ENCODE measurements at places on chromosomes 1 and 21.

DNA sequence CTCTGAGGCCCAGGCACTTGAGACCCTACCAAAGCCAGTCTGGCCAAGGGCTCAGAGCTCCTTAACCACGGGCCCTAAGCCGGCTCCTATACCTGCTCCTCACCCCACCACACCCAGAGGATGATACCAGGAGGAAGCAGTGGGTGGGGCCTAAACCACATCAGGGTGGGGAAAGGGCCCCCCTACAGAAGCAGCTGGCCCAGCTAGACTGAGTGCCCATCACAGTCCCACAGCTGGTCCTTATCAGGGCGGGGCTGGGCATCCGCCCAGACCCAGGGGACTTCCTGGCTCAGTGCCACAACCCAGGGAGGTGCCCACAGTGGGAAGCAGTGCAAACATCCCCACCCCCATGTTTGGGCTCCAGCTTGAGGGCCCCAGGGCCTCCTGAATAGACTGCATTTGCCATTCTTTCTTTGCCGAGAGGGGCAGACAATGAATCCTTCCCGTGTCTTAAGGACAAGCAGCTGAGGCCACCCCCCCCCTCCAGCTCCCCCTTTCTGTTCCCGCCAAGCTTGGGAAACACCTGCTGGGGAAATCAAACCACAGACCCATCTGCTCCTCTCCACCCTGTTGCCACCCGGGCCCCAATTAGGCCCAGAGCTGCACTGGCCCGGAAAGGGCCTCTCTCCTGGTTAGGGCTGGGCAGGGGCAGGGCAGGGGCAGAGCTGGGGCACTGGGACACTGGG, 6.2 kb downstream of the E2F2 start:
- no peak for DNase-seq

DNA sequence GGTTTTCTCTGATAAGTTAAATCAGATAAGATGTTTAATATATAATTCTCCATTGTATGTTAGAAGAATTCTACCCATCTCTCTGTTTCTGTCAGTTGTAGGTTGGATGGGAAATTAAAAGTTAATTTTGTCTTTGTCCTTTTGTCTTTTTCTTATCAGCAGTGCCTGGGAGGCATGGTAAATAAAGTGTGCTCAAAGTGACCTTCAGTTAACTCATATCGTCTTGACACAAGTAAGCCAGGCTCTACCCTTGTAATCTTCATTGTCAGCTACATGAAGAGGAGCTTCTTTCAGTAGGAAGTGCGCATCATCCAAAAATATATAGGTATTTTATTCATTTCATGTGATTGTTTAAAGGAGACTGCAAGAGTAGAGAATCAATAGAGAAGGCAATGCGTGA, 138.9 kb upstream of the NRIP1 start:
- DNase-seq = no peak

DNA sequence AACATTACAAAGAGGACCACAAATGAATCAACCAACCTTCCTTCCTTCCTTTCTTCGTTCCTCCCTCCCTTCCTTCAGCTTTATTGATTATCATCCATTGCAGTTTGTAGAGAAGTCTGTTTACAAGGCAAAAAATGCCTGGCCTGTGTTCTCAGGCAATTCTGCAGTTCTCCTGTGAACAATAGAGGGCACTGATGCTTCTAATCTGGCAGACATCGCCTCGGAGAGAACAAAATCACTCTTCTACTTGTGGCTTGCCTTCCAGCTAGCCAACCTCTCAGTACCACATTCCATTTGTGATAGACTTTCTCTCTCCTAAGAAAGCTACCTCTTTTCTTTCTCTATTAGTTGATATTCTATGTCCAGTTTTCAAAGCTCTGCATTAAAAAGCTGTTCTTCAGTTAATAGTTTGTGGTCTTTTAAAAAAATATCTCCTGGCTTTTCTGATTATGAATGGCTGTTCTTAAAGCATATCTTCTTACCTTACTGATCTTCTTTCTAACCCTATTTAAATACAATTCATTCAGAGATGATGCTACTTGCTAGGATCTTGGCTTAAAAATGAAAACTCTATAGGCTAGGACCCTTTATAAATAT, 26.9 kb upstream of the ESRRG start:
- DNase-seq = peak; percentile 59

DNA sequence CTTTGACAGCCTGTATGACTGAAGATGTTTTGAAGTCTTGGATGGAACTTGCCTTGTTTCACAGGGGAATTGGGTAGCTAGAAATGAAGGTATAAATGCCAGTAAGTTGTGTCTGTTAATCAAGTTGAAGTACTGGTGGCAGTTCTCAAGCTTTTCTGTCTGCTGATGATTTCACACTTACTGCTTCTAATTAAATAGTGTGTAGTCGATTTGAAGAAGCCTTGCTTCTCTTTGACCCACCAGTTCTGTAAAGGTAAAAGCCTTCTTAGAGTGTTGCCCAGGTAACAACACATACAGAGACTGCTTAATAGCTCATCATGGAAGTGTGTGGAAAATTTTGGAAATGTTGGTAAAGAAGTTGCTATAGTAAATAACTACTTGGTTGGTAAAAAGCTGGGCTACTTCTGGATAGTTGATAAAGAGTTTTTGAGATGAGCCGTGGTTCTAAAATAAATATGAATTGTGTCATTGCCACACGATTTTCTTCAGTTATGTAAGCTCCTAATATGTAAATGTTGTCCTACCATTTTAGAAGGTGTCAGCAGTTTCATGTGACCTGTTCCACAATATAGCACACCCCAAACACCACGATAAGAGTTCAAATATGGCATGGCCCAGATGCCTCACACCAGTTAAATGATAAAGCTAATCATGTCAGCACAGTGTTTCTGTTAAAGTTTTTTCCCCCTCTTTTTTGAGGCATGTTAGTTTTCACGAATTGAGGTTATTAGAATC, 7.4 kb downstream of the RABGAP1L start:
- DNase-seq = no peak

DNA sequence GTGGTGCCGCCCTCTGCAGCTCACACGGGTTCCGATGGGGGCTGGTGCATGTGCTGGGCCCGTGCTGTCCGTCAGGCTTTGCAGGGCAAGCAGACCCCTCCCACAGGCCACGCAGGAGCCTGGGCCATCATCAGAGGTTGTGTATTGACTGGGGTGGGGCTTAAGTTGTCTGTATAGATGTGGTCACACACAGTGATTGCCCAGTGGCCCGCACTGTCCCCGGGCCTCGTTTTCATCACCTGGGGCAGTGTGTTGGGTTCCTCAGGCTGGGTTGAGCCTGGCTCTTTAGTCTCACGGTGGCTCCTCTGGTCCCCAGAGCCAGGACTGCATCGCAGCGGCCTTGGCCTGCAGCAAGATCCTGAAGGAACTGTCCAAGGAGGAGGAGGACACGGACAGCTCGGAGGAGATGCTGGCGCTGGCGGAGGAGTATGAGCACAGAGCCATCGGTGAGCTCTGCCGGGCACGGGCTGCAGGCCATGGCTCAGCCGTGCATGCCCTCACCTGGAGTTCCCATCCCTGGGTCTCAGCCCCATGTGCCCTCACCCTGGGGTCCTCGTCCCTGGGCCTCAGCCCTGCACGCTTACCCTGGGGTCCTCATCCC, 44.1 kb downstream of the TRPM2 start:
- DNase-seq = no peak

DNA sequence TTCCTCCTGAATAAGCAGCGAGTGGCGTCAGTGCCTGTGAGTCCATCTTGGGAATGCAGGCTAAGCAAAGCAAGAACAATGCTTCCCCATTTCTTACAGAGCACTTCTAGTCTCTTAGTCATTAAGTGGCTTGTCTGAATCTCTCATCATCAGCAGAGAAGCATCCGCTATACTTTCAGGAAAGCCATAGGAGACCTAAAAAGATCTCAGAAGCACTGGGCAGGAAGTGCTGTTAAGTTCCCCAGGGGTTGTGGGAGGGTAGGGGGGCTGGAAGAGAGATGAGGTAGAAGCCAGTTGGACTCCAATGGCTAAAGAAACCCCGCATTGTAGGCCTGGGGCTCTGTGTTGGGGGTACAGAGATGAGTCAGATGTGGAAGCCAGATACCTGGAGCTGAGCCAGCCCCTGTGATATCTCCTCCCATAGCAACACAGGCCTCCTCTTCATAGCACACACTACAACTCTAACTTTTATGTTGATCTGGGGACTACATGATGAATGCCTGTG, 44.9 kb downstream of the SYT6 start:
- DNase-seq = no peak

GRCh38 chr1:195530961-195531360, 1077.3 kb downstream of the KCNT2 start:
- DNase-seq = no peak

DNA sequence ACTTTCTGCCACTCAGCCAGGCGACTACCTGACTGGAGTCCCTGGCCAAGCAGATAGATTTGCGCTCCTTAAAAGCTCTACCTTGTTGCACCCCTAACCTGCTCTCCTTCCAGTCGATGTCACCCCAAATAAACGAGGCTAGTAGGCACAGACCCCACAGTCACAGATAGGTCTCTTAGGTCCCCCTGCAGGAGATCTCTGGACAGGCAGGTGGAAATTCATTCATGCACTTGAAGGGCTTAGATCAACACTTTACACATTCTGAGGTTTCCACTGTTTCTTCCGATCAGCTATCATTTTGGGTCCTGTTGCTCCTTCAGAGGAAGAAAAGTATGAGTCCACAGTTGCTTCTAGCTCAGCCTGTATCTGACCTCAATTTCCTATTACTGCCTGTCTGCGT, 272.6 kb upstream of the FMN2 start:
- peak; percentile 24 for DNase-seq

DNA sequence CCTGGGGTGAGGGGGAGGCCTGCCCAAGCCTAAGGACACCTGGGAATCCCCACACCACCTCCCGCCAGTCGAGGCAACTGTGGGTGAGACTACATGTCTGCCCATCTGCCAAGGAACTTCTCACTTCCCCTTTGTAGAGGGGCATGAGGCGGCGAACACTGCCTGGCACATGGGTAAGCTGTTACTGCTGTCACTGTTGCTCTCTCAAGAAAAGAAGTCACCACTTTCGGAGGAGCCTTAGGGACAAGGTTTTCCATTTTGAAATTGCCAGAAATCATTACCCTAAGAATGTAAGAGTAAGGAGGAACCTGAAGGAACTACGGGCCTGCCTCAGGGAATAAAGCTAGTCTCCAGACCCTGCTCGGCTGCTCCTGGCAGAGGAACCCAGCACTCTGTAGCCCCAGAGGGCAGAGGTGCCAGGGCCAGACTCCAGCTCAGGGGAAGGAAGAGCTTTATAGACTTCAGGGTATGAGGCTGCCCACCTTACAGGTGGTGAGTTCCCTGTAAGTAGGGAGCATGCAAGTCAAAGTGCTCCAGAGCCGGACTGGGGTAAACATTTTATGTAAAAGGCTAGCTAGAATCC, 23.3 kb downstream of the SLC2A1 start:
- DNase-seq = no peak

DNA sequence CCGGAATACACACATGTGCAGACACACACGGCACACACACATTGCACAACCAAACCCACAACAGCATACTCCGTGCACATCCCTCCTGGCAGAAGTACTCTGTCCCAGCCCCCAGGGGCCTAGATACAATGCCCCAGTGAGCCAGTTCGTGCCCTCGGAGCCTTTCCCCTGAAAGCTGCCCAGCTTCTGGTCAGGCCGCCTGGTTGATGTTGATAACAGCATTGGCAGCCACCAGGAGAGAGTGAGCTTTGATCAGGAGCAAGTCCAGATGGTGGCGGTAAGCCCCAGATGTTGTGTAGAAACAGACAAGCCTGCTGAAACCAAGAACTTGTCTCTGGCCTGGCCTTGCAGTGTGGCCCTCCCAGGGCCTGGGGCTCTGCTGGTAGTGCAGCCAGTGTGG, 109.1 kb downstream of the GRIK3 start:
- no peak for DNase-seq

DNA sequence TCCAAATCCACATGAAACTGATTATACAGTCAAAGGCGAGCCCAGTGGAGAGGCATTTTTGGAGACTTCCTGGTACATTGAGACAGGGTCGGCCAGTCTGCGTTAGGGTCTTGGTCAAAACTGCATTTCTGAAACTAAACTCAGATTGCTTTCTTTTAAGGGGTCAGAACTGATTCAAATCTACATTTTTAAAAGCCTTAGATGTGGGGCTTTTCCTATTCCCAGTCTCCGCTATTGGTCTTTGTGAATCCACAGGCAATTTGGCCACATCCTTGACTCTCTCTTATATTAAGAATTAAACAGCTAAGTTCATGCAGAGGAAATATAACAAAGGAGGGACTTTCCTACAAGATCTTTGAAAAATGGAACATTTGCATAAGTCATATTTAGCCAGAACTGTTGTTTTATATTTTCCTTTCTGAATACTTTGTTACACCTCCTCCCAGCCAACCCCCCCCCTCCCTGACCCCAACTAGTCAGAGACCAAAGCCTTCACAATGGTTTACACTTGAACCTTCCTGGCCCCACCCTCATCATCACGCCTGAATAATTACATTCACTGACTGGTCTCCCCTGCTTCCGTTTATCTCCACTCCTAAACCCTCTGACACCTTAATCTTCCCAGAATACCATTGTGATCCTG, 30.9 kb downstream of the SELL start:
- DNase-seq = no peak

DNA sequence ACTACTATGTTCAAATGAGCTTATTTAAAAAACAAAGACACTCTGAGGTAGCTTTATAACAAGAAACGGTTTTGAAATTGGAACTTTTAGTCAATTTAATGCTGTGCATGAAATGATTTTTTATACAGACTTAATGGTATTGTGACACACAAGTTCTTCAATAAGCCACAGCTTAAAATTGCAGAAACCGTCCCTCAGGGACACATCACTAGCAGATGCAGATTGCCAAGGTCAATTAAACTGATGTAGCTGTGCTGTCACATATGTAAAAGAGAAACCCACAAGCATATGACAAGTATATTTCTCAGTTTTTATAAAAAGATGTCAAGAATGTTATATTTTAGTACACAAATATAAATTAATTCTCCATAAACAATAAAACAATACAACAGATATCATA, 366.9 kb downstream of the DPYD start:
- DNase-seq = no peak

DNA sequence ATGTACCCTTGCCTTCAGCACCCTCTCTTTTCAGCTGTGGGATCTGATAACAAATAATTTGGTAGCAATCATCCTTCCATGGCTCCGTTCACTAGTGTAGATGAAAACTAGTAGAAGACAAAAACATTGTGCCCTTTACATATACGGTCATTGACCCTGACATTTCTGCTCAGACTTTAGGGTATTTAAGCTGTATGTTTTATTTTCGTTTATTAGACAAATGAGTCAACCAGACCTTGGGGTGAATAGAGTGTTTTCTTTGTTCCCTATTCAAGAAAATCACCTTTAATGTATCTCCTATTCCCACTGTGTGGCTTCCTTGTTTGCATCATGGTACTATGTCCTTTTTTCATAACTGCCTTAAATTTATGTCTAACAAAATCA, 187.3 kb downstream of the VAV3 start:
- DNase-seq = no peak

- DNase-seq = no peak
Observed at GRCh38 chr1:182087719-182088350, 26.3 kb upstream of the ZNF648 start.

All from HEK293T (cell line).